ENCODE measurements at places on chromosomes 7 and 10.

GRCh38 chr10:35471435-35471834 lies 133.7 kb upstream of the GJD4 start:
- DNase-seq, result no peak

DNA sequence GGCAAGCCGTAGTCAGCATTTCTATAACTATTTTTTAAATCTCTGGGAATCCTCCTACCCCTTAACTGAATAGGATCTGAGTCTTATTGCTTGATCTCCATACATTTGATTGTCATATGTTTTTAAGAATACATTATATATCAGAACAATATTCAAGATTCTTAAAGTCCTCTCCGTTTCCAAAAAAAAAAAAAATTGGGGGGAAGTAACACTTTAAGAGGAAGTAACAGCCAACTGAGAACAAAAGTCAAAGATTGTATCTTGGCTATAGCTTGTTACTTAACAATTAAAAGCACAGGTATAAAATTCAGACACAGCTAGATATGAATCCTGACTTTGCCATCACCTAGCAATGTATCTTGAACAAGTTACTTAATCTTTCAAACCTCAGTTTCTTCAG lies 169.9 kb upstream of the ADO start:
- no peak for DNase-seq

DNA sequence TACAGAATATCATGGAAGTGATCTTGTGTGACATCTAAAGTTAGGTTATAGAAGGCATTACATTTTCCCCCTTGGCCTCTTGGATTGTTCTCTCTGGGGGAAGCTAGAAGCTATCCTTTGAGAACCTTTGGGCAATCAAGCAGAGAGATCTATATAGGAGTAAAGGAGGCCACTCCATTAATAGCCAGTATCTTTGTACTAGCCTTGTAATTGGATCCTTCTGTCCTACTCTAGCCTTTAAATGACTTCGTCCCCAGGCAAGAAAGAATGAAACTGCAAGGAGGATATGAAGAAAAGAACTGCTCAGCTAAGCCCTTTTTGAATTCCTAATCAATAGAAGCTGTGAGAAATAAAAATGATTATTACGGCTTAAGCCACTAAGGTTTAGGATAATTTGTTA lies 230.9 kb downstream of the AGMO start:
- no peak for DNase-seq

DNA sequence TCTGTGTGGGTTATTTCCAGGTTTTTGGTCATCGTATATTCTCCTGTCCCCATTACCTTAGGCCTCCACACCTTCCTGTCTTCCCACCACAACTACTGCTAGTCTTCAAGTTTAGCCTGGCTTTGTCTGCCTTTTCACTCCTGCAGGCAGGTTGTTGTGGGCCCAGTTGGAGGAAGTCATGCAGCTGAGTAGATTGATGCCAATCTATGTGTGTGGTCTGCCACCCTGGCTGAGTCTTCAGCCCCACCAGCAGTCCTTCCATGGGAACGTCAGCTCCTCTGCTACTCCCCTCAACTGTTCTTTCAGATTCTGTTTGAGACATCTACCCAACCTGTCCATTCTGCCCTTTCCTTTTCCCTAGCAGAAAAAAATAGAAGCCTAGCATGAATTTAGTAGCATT lies 6.3 kb downstream of the RINT1 start:
- DNase-seq, result no peak

DNA sequence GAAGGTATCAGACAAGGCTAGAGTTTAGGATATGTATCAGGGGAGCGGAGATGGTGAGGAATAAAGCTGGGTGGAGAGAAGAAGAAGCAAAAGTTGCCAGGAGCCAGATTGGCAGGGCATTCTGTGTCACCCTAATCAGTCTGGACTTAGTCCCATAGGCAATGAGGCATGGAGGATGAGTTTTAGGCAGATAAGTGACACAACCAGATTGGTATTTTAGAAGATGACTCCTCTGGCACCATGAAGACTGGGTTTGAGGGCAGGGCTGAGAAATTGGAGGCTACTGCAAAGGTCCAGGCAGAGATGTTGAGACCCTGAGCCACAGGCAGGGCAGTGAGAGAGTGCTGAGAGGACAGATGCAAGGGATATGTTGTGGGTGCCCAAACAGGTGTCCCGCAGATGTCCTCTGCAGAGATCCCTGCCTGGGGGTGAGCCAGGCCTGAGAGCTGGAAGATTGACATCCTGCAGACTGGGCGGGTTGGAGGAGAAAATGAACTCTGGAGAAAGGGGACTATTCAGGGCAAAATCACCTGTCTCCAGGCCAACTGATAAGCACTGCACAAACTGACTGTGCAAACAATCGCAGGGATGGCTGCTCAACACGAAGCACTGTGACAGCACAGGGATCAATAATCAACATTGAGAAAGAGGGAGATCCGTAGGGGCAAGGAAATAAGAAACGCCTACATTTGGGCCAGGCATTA lies 11.9 kb upstream of the HABP2 start:
- no peak for DNase-seq

DNA sequence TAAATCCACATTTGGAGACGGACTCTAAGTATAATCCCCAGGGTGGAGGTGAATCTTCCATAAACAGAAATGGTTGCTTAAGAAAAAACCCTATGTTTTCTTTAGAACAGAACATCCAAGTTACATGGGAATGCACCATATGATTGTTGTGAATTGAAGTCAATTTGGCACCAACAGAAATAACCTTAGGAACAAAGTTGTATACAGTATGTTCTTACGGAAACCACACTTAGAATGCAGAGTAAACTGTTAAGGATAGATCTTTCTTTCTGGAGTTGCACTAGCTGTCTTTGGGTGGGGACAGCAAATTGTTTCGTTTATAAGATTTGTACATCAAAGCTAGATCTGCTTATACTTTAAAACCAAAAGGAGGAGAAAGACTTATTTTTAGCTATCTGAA lies 316.4 kb downstream of the PTEN start:
- DNase-seq, result no peak

DNA sequence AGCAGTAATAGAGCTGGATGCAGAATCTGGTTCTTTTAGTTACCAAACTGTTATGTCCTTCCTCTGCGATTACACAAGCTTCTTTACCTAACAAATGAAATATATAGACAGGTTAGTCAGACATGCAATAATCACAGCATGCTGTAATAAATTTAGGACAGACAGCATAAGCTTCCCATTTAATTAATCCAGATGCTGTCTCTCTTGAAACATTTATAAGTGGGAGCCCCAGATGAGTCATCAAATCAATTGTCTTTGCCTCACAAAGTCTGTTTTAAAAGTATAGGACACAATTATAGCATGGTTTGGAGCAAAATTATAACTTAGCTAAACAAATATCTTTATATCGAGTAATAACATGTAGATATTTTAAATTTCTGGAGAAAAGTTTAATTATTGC lies 1.6 kb downstream of the CDNF start:
- no peak for DNase-seq

DNA sequence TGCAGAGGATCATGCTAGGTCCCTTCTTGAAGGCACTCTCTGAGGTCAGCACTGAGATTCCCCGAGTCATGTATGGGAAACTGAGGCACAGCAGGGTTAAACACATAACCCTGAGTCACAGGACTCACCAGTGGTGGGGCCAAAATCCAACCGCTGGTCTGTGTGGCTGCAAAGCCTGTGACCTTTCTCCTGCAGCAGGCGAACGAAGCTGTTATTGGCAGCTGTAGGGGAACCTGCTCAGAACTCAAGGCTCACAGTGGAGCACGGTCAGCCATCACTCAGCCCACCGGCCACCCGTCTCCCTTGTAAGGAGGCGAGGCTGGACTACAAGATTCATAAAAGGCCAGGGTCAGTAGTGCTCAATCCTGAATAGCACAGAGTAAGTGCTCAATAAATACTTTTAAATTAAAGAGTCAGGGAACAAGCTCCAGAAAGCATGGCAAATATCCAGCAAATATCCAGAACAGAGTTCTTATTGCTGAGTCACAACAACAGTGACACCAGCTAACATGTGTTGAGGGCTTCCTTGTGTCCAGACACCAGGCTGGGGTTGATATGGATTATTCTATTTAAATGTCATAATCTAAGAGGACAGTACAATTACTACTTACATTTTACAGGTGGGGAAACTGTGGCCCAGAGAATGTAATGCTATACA lies 34.9 kb downstream of the CHST15 start:
- no peak for DNase-seq

GRCh38 chr7:2140216-2141020 lies 92.3 kb downstream of the MAD1L1 start:
- DNase-seq, result no peak

GRCh38 chr7:132002343-132002968 lies 446.0 kb upstream of the PODXL start:
- no peak for DNase-seq

DNA sequence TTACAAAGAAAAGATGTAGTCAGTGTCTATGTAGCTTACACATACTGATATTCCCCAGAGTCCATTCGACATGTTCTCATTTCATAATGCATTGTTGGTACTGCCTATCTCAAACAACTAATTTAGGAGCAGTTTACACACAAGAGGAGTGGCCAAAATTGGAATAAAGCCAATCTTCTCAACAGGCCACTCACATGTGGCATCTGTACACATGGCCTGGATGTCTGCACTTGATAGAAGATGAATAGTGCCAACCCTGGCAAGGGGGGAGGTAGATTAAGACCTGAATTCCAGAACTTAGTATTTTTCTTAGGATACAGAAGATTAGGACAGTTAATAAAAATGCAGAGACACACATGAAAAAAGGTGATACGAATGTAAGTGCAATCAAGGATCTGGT lies 125.3 kb upstream of the STARD3NL start:
- DNase-seq, result no peak

DNA sequence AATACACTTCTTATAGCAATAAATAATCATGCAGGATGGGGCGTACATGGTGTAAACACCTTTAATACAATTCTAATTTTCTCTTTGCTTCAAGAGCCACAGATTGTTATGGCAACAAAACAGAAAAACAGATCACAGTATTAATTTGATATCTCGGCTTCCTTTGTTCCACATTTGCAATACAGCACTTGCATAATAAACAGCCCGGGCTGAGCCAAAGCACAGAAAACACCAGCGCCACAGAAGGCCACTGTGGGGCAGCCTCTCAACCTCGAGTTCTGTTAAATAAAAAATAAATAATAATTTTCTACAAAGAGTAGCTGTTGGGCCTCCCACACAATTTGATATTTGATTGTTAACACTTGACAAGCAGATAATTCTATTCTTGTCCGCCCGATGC lies 255.9 kb downstream of the USP6NL start:
- no peak for DNase-seq

- DNase-seq, result no peak
These were observed 43.7 kb downstream of the PPP1R3C start for GRCh38 chr10:91589015-91589657.

DNA sequence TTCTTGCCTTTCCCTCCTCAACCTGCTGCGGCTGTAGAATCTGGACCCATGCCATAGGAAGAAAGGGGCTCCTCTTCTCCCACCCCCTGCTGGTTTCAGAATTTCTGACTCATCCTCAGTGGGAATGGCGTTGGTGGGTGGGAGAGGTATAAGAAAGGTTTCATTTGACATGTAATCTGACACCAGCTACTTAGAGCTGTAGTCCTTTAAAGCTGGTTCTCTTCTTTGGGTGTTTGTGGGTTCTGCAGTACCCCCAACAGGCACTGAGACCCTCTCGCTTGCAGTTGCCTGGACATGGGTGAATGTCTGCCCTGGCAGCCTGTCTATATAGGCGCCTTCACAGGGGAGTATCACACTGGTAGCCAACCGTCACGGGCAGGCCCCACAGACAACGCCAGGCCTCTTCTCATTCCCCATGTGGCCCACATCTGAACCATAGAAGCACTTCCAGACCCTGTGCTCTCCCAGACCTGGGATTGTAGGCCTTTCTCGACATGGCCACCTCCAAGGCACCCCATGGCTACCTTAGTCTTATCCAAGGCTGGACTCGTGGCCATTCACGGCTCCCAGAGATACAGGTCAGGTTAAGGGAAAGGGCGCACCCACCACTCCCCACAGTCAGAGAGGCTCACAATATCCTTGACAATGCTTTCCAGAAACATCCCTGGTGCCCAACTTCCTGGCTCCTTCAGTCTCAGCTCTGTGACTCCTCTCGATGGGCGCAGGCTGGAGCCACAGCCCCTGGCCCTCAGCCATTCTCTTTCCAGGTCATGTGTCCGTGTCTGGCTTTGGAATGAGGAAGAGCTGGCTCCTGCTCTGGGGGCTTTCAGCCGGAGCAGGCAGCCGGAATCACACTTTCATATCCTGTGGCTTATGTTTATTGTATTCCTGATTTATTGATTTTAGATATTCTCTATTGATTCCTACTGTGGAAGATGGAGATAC lies 17.5 kb downstream of the ZNF862 start:
- no peak for DNase-seq

- DNase-seq, result no peak
These were observed 4.1 kb downstream of the IL6 start for GRCh38 chr7:22730921-22731654.

- no peak for DNase-seq
These were observed 84.9 kb downstream of the NPTX2 start for GRCh38 chr7:98702021-98702420.

GRCh38 chr10:129646973-129647372 lies 179.9 kb downstream of the MGMT start:
- DNase-seq, result no peak

- DNase-seq, result no peak
These were observed 3.4 kb downstream of the TWIST1 start for GRCh38 chr7:19113855-19114550.

DNA sequence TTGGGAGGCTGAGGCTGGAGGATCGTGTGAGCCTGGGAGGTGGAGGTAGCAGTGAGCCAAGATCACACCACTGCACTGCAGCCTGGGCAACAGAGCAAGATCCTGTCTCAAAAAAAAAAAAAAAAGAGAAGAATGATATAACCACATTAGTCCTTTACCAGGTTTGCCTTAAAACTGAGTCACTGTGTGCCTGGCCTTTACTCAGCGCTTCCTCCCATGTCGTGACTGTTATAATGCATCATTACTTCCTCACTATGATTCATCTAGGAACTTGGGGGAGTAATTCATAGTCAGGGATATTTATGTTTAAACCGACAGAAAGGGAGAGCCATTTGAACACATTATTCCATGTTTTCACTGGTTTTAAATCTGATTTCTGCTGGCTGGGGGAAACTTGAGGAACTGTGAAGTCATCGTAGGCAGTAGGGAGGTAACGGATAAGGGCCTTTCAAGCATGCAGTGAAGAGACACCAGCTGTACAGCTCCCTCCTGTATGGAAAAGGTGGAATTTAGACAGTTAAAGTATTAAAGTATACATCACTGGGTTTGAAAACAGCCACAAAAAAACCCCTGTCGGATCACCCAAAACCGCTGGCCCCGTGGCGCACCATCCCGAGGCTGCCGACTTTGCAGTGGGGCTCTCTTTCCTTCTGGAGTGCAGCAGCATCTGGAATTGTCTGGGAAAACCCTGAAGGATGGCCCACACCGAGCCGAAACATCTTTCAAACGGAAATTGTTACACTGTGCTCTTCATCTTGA lies 119.8 kb downstream of the NKX6-2 start:
- no peak for DNase-seq

DNA sequence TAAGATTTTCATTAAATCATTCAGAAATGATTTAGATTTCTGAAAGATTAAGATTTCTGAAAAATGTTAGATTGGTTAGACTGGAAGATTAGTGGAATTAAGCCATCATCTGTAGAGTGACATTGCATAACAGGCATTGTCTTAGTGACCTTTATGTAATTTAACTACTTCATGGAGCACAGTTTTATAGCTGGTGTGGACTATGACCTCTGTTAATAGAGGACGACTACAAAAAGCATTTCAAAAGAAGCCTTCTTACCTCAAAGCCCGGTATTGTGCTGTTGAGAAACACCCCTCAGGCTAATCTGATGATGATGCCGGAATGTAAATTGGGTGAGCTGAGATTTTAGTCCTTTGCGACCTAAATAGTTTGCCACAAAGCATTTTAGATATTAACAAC lies 55.6 kb downstream of the GALNT11 start:
- no peak for DNase-seq
